ENCODE measurements at places on chromosomes 16 and 17.

GRCh38 chr17:72008236-72008876, 112.5 kb upstream of the SOX9 start:
- no peak for DNase-seq

GRCh38 chr17:79907850-79908249, 68.6 kb upstream of the CBX4 start:
- DNase-seq = no peak

DNA sequence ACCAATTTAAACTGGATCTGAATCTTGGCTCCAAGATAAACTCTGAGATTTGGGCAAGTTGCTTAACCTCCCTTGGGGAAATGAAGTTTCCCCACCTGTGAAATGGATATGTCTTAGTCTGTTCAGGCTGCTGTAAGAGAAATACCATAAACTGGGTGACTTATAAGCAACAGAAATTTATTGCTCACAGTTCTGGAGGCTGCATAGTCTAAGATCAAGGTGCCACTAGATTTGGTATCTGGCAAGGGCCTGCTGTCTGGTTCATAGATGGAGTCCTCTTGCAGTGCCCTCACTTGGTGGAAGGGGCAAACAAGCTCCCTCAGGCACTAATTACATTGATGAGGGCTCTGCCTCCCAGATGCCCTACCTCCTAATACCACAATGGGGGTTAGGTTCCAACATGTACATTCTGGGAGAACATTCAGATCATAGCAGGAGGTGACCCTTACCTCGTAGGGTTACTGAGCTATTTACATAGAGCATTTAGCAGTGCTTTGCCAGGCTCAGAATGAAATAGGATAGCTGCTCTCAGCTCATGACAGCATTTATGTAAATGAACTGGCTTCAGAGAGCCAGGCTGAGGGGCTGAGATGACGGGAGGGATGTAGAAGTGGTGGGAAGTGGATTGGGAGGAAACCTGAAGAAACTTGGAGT, 83.9 kb downstream of the SPECC1 start:
- DNase-seq = no peak

GRCh38 chr17:77325577-77326075, 184.9 kb downstream of the SEC14L1 start:
- DNase-seq = no peak

DNA sequence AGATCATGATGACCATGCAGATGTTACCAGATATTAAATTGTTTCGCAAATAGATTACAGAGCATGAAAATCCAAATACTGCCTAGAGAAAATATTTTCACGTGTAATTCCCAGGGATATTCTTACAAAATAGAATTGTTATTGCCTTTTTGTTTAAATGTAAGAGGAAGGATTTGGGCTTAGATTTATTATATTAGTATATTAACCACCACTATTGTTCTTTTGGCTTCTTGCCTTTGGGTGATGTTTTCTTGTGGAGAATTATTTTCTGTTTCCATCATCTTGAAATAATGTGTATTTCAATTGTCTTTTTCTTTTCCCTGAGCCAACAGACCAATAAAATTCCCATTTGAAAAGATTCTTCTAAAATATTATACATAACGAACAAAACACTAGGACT, 109.7 kb upstream of the NUDT7 start:
- no peak for DNase-seq

DNA sequence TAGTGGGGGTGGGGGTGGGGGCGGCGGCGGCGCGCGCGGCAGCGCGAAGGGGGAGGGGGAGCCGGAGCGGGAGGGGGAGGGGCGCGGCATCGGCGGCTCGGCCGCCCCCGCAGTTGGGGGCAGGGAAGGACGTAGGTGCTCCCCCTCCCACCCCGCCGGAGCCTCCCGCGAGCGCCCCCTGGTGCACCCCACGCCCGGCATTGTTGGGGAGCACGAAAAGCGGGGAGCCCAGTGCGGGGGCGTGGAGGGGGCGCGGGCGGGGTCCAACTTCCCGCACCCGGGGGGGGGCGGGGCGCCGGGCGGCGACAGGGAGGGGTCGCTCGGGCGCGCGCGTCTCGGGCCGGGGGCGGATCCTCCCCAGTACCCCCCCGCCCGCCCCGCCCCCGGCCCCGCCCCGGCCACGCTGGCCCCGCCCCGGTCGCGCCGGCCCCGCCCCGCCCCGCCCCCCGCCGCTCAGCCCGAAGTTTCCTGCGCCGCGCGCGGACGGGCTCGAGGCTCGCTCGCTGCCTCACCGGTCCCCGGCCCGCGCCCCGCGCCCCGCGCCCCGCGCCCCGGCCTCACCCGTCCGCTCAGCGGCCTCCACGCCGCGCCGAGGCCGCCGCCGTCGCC, at the start of gene CACNA1H:
CACNA1H (plus strand) TSS at position 456 of the 609 bp plus-strand sequence. CDS start 632 bp downstream, outside the sequence.
- DNase-seq = peak; percentile 43

GRCh38 chr16:71912534-71913275, 17.4 kb downstream of the IST1 start:
- DNase-seq = no peak

GRCh38 chr16:11801481-11802021, 4.5 kb upstream of the ZC3H7A start:
- DNase-seq = no peak

DNA sequence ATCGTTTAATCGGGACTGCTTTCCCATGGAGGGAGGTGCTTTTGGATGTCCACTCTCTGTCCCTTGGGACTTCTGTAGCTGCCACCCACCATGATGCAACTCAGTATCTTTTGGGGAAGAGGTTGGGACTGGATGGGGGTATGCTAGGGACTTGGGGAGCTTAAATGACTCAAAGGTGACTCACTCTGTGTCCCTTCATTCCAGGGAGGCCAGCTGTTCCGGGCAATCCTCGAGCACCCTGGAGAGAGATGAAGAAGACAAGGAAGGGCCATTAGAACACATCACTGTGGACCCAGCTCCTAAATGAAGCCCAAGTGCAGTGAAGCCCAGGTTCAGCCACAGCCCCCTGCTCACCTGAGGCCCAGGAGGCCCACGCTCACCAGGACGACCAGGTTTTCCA, 4.6 kb downstream of the COL1A1 start:
- DNase-seq = no peak

DNA sequence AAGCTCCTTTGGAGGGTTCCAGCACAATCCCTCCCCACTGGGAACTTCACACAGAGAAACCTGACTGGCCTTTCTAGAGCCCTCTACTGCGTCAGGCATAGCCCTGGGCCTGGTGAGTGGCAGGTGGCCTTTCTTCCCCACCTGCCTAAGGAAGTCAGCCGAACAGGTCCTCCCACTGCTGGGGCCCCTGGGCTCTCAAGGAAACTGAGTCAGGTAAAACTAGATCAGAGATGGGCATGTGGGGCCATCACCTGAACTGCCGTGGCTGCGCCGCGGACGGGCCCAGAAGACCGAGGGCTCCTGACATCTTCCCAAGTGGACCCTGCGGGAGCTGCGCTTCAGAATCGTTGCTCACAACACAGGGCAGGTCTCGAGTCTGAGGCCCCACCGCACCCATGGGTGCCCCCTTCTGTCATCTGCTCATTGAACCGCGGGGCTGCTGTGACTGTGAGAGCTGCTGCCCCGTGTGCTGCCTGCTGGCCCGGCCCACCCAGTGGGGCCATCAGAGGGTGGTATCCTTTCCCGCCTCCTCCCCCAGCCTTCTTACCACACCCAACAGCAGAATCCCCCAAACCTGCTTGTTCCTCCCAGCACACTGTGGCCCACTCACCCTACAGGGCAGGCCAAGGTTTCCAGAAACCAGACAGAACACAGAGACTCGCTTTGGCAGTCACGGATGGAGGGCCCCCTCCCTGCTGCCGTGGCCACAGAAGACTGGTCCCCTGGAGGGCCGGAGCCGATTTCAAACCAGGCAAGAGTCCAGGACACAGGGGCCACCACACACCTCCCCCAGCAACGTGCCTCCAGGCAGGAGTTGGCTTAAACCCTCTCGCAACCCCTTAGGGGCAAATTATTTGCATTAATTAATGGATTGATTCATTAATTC, 81.1 kb downstream of the TBC1D16 start:
- no peak for DNase-seq

GRCh38 chr16:89041571-89042481, 51.8 kb upstream of the ACSF3 start:
- DNase-seq = no peak

DNA sequence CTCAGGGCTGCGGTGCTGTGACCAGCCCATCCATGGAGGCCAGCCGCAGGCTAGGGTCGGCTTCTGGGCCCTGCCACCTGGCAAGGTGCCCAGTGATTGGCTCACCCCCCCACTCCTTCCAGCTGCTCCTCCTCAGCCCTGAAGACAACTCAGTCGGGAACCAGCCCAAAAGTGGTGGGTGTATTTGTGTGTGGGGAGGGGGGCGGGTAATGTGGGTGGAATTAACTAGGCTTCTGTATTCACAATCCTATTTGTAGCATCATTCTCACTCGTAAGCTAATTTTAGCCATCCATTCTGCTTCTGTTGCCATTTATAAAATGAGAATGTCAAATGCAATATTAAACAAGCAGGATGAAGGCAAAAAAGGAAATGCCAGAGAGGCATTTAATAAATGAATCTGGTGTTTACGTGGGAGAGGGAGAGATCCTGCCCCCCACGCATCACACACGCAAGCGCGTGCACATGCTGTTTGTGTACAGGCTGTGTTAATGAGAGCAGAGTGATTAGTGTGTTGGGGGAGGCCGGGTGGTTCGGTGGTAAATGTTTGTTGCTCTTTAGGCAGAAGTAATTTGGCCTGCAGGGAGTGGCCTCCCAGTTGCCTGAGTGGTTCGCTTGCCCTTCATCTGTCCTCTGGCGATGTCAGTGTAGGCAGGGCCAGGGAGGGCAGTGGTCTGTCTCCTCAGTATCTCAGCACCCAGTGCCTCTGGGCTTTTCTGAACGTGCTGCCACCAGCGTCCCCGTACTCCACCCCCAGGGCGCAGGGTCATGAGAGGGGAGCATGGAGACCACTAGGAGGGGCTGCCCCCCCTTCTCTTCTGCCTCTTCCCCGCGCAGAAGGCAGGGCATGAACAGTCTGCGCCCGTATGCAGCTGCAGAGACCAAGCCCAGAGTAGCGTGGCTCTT, 140.1 kb downstream of the CCDC182 start:
- no peak for DNase-seq

DNA sequence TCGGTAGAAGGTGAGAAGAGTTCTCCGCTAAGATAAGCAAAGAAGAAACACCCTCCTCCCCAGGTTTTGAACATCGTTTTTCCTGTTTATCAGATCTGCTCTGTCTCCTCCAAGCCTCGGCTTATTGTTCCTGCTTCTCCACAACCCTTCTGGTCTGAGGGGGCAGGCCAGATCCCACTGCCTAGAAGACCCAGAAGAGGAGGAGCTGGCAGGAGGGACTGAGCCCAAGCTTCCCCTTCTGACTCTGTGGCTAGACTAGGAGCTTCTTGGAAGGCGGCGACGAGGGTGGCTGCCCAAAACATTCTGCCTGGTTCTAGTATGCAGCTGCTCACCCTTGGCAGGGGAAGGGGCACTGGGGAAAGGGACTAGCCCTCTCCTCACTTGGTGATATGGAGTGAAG, 5.2 kb upstream of the HOXB5 start:
- DNase-seq = no peak

DNA sequence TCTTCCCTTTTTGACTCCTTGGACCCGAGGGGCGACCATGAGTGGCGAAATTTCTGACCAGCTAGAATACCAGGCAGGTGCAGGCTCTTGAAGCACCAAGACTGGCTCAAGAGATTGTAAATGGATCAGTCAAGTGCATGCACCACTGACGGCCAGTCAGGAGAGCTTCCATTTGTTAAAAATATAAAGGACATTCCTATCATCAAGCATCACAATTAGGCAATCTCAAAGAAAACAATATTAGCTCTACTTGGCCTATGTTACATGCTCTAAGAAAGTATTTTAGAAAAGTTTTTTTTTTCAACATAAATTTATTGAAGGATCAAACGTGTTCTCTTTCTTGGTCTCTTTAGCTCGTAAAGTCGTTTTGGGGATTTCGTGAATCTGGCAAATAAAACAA, 1.5 kb upstream of the PRKCA start:
- no peak for DNase-seq

- no peak for DNase-seq
Observed at GRCh38 chr16:65065031-65065430, 56.8 kb downstream of the CDH11 start.

DNA sequence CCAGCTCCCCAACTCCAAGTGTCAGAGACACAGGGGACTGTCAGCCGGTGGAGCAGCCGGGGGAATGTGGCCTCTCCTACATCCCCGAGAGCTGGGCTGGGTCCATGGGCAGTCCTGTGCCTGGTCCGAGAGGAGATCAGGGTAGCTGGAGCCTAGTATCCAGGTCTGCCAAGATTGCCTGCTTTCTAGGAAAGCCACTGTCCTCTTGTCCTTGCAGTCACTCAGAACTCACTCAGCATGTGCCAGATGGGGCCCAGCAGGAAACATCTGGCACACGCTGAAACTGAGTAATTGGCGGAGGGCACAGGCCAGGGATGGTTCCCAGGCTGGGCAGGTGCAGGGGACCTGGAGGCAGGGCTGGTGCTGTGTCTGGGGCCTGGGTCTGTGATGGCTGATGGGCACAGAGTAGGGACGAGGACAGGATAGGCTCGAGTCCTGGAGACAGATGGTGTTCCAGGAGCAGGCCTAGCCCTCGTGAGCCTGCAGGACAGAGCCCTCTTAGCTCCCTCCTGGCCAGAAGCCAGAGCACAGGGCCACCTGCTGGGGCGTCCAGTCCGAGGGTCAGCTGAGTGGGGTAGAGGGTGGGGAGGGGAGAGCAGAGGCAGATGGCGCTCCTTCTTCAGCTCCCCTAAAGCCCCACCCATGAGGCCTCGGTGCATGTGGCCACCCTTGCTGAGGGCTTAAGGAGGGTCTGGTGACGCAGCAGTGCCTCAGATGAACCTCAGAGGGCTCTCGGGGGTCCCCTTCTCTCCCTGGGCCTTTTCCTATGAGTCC, 31.1 kb downstream of the ADCY7 start:
- no peak for DNase-seq

- no peak for DNase-seq
Observed at GRCh38 chr16:85954927-85955519, 56.1 kb downstream of the IRF8 start.

Data from activated T-helper 9 cell treated with anti-CD3 and anti-CD28 coated beads, Interleukin-2, amount 50 U/mL, for 16 hours (primary cell).